ENCODE measurements at places on chromosomes 3 and 15.

GRCh38 chr3:112550859-112551258 lies 10.9 kb downstream of the ATG3 start:
- no peak for DNase-seq

- DNase-seq = no peak
Measured at GRCh38 chr3:64257100-64257755, 32.0 kb upstream of the PRICKLE2 start.

GRCh38 chr3:172467170-172467824 lies 19.0 kb upstream of the GHSR start:
- peak; percentile 87 for DNase-seq

GRCh38 chr3:180828723-180829408 lies 83.6 kb upstream of the FXR1 start:
- DNase-seq = no peak

DNA sequence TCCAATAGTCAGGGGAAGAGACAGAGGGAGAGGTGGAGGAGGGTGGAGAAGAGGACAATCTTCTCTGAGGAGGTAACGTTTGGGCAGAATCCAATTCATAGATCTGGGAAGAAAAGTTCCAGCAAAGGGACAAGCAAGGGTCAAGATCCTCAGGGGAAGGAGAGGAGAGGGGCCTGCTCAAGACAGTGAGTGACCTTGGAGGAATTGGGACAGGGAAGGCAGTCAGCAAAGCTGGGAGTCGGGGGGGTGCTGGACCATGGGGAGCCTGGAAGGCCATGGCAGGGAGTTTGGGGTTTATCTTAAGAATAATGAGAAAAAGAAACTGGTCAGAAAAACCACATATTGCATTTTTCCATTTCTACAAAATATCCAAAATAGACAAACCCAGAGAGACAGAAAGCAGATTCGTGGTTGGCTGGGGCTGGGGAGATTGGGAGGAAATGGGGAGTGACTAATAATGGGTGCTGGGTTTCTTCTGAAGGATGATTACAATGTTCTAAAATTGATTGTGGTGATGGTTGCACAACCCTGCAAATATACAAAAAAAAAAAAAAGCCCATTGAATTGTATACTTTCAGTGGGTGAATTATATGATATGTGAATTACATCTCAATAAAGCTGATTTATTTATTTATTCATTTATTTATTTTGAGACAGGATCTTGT lies 19.6 kb upstream of the SRP14 start:
- DNase-seq = peak; percentile 46

GRCh38 chr3:62587169-62587568 lies 213.8 kb upstream of the FEZF2 start:
- DNase-seq = no peak

DNA sequence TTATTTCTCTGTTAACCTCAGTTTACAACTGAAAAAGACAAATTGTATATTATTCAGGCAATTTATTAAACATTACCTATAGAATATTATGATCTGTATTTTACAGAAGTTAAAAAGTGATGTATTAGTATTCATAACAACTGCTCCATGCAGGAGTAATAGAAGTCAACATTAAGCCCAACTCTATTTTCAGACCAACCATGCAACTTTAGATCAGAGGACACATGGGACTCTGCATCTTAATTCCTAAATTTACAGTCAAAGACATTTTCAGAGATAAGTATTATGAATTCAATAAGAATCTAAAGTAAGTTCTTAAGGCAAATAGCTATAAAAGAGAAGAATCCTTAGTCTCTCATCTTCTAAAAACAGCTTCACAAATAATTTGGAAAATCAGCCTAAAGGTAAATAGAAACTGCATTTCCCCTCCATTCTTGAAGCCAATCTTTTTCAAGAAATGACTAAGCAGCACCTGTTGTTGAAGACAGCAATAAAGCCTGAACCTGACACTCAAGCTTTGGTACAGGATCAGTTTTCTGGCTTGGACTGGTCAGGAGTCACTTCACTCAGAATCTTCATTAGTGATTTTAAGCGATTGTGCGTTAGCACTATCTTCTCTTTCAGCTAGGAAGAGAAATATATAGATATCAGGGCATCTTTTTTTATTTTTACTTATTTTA lies 23.0 kb downstream of the OIP5 start:
- no peak for DNase-seq

DNA sequence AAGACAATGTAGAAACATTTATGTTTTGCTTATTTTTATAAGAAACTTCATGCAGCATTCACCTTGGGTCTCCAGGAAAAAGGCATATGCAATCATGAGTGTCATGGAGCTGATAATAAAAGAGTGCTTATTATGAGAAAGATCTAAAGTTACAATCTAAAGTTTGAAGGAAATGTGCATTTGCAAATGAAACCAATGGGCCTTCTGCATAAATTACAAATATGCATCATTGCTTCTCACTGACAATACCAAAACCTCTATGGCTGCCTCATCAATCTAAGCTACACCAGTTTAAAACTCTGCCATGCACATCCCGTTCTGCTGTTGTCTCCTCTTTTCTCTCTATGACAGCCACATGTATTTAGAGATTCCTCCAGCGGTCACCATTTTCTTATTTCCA lies 103.2 kb upstream of the ABI3BP start:
- no peak for DNase-seq

GRCh38 chr3:172065527-172065926 lies 26.1 kb downstream of the FNDC3B start:
- peak; percentile 70 for DNase-seq

DNA sequence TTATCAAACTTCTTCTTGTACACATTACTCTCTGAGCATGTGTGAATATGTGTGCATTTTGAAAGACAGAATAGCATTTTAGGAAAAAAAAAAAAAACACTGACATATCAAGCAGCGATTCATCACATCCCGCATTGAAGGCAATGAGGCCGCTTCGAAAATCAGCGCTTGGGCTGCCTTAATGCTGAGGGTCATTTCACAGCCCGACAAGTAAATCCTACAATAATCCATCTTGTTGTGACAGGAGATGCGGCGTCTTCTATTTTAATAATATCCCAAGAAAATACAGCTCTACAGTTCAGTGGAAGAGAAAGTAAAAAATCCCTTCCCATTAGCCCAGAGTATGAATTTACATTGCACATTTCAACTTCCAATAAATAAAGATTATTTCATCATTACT lies 389.2 kb upstream of the GRM7 start:
- no peak for DNase-seq

- DNase-seq = peak; percentile 82
Measured at GRCh38 chr3:193971261-193971751, 164.6 kb upstream of the HES1 start.

GRCh38 chr3:145906755-145907154 lies 254.2 kb downstream of the PLOD2 start:
- DNase-seq = no peak

GRCh38 chr15:37058316-37058985 lies 41.9 kb downstream of the MEIS2 start:
- no peak for DNase-seq

DNA sequence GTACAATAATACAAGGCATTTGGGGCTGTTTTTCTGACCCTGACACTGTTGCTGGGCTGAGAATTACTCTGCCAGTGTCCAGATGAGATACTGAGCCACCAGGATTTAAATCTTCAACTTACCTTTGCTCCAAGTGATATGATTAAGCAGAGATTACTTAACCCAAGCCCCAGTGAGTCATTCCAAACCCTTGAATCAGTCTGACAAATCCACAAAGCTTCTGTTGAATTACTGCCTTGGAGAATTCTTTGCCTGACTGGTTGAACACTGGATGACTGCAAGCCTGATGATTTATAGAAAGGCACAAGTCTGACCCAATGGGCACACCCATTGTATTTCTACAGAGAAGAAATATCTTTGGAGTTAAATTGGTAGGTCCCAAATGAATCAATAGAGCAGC lies 88.2 kb upstream of the TSC22D2 start:
- DNase-seq = peak; percentile 96

DNA sequence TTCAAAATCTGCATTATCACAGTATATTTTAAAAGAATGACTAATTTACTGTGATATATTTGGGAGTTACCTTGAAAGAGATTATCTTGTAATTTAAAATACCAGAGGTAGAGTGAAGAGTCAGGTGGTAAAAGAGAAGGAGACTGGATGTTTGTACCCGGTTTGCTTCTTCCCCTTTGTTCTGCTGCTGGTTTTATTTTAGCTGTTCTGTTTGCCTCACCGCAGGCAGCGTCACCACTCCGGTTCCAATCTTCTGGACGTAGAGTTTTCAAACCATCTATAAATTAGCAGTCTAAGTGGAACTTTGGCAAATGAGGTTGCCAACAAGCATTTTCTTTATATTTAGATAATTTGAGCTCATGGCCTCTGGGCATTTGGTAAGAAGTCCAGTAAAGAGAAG lies 38.2 kb downstream of the PPARG start:
- DNase-seq = no peak

DNA sequence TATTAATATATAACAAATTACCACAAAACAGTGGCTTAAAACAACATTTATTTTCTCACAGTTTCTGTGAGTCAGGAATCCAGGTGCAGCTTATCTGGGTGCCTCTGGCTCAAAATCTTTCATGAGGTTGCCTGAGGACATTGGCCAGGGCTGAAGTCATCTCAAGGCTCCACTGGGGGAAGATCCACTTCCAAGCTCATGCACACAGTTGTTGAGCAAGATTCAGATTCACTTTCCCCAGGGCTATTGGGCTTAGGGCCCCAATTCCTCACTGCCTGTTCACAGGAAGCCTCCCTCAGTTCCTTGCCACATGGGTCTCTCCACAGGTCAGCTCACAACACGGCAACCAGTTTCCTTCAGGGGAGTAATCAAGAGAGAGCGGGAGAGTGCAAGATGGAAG lies 35.0 kb downstream of the RFTN1 start:
- peak; percentile 99 for DNase-seq

DNA sequence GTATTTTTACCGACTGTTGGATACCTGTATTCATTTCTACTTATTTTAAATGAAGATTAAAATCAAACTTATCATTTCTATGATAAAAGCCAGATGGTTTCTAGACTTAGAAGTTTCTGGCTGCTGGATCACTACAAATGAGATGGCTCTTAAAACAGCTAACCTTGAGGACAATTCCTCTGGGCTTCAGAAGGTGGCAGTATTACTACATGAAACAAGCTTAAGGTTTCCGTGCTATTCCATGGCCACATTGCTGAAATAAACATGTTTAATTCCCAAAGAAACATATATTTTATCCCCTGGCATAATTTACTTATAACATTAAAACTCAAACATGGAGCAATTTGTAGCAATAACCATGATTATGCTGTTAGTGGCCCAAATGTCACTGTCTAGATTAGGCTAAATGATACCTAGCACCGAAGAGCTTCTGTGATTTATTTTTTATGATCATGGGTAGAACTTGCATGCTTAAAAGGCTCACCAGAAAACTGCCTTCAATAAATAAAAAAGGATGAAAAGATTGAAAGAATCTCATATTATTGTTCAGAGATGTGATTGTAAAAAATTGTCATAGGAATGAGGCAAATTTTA lies 204.0 kb upstream of the NANOGP8 start:
- DNase-seq = peak; percentile 61

DNA sequence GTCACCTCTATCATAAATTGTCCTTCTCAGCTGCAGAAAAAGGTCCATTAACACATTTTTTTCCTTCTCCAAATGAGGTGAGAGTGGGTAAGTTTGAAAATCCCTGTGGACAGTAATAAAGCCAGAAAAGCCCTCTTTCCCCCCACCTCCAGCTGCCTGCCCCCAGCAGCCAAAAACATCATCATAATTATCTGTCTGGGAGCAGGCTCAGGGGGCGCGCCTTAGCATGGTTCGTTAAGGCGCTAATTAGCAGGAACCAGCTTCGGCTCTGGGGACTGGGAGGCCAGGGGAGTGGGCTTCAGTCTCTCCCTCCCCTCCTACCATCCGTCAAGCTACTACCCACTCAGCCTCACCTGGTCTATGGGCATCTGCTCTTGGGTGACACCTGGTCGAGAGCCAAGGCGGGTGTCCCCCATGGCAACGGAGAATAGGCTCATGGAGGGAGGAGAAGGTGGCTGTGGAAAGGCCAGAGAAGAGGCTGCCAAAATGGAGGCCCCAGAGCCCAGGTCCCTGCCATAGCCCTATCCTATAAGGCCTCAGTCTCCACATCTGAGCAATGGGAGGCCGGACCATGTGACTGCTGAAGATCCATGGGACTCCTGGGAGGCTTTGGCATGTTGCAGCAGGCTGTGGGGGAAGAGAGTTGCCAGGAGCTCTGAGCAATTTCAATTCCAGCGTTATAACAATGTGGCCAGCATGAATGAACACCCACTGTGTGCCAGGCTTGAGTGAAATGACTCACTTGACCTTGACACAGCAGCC lies 140.1 kb upstream of the LINGO1 start:
- no peak for DNase-seq

DNA sequence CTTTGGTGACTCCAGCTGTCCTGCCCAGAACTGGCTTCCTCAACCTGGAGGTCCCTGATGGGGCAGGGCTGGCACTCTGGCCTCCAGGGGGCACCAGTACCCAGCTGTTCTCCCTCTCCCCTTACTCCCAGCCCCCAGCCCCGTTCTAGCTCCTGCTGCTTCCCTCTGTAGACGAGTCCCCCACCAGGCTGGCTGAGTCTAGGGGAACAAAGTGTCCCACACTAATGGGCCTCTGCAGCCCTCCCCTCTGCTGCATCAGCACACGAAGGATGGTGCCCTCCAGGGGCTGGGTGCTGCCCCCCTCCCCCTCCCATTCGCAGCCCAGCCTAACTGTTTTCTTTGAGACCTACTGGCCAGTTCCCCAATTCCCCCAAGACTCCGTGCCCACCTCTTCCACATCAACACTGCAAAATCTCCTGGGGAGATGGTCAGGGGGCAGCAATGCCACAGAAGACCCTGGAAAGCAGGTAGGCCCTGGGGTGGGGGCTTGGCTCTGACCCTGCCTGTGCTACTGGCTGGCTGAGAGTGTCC lies 4.2 kb downstream of the RHCG start:
- DNase-seq = no peak

DNA sequence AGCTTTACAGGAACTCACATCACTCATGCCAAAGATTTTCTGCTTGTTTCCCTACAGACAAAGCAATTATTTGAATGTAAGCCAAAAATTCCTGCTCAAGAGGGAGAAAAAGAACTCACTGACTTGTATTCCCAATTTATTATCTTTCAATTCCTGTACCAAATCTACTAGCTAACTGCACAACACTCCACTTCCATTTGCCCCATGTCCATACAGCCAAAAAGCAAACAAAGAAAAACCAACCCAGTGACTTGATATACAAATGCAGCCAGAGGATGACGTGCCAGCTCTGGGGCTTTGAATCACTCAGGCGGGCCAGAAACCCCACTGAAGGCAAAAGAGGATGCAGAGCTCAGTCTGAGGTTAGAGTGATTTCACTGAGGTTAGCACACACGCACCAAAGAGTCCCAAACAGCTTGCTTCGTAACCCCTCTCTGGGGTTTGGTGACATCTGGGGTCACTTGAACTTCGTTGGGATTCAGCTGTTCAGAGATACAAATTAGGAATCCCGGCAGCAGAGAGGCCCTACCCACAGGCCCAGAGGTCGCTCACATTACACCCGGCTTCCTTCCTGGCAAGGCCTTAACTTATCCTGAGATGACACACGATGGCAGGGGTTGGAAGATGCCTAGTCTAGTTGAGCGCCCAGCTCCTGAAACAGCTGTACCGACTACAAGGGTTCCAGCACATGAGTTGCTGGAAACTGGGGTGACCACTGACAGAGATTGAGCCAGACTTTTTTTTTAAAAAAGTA lies 1.6 kb downstream of the RFTN1 start:
- peak; percentile 97 for DNase-seq

- DNase-seq = no peak
Measured at GRCh38 chr3:55453886-55454496, 33.1 kb downstream of the WNT5A start.

- no peak for DNase-seq
Measured at GRCh38 chr15:81016489-81017068, 15.9 kb downstream of the TLNRD1 start.
